DMS 273 treated with DMSO at 0.1 percent for 48 hours (cell line): ENCODE measurements at places on chromosomes 1 and 21.
A peak's percentile ranks its signal among the peaks of the same experiment; 100 is the strongest.

- DNase-seq: no peak
Measured at GRCh38 chr1:236124965-236125364, 17.4 kb upstream of the GPR137B start.

DNA sequence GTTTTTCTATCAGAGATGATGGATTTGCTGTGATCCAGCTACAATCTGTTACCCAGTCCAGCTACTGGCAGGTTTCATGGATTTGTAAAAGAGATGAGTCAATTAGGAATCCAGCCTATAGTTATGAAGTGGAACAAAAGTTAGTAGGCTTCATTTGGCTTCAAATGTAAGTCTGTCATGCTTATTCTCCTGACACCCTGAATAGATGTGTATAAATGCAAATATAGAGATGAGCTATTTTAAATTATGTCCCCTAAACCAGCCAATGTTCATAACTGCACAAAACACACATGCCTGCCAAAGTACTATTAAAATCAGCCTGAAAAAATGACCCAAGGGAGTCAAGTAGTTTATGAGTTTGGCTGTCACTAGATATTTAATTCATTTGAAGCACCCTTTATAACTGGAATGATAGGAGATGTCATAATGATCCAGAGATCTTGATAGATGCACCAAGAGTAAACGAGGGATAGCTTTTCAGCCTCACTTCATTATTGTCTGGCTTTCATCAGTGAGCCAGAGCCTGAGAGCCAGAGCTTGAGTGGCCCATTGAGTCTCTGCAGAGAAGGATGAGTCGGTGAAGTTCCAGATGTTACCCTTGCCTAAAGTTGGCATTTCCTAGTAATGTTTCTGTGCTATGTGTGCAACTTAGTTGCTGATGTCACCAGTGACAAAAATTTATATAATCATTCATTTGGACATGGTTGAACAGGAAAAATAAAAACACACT, 11.8 kb upstream of the NTMT2 start:
- DNase-seq: no peak

- no peak for DNase-seq
Measured at GRCh38 chr1:27403931-27404330, 11.5 kb downstream of the GPR3 start.

- DNase-seq: no peak
Measured at GRCh38 chr1:159282118-159282517, 20.0 kb upstream of the FCER1A start.

GRCh38 chr1:166597516-166597915, 241.8 kb upstream of the POGK start:
- no peak for DNase-seq

DNA sequence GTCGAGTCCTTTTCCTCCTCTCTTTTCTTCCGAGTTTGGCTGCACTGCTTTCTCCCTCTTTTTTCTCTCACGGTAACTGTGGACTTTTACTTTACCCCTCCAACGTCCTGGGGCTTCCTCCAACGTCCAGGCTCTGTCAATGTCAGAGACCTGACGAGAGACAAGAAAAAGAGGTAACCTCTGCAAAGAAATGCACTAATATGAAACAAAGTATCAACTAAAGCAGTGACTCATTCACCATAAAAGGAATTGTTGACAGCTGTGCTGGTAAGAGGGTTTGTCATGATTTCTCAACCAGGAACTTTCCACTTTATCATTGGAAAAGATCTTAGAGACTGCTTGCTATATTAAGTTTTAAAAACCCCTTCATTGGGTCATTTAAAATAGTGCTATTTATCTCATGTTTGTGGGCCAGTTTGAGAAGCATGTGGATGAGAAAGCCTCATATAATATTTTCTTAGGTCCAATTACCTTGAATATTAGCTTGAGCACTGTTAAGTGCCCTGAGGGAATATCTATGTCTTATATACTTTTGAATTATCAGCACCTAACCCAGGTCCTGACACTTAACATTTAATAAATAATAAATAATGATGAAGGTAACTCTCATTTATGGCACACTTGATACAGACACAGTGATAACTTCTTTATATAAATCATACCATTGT, at the start of gene GBP2:
TSS of gene GBP2 (minus strand) at position 202 of the 668 bp plus-strand sequence. CDS start 4,148 bp downstream, outside the sequence.
- DNase-seq: peak; percentile 30

DNA sequence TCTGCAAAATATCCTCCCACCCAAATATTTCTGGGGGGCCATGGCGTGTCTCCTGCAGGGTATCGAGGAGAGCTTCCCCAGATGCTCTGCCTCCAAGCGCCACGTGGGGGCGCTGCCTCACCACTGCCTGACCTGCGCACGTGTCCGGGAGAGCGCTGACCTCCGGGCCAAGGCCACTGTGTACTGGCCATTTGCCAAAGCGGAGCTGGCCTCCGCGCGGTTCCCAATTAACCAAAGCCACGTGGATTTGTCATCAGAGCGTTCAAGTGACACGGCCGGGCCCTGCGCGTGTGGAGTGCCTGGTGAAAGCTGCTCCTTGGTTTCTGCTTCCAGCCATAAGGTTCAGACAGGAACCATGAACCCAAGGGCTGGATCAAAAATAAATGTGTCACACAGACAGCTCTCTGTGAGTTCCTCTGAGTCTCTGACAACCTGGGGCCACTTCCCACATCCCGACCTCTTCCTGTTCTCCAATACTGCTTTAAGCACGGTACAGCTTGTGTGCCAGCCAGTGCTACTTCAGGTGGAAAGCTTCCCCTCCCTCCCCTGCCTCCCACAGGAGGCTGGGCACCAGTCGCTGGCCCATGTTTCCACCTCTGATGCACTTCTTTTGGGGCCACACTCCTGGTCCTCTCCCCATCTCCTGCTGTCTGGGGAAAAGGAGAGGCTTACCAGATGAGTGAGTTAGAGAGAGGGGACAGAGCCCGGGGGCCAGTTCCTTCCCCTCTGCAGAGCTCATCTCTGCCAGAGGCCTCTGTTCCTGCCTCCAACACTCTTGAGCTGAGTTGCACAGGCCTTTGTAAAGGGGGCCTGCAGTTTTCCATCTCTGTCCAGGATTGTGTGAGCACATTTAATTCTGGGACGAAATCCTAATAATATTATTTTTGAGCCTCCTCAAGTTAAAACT, 26.1 kb downstream of the ZP4 start:
- DNase-seq: no peak

DNA sequence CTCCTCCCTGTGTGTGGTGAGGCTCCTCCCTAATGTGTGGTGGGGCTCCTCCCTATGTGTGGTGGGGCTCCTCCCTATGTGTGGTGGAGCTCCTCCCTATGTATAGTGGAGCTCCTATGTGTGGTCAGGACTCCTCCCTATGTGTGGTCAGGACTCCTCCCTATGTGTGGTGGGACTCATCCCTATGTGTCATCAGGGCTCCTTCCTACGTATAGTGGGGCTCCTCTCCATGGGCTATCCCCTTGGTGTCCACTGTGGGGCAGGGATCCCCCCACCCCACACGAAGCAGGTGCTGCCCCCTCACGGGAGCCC, 29.6 kb downstream of the PRSS38 start:
- DNase-seq: no peak

DNA sequence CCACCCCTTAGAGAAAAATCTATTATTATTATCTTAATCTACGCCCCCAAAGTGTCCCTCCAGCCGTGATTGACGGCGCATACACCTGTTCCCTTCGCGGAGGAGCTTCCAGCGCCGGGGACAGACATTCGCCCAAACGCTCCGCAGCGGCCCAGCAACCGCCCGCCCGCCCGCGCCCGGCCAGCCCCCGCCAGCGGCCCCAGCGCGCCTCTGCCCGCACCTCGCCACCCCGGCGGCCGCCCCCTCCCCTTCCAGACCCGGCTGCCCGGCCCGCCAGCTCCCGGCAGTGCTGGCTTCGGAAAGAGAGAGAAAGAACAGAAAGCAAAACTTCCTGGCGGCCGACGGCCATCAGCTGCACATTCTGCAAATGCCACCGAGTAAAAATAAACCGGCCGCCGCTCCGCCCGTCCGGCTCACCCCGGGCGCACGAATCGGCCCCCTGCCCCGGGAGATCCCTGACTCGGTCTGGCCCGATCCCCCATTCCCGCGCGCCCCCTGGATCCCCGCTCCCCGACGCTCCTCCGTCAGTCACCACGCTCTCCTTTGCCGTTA, 1.6 kb downstream of the CASZ1 start:
- no peak for DNase-seq

DNA sequence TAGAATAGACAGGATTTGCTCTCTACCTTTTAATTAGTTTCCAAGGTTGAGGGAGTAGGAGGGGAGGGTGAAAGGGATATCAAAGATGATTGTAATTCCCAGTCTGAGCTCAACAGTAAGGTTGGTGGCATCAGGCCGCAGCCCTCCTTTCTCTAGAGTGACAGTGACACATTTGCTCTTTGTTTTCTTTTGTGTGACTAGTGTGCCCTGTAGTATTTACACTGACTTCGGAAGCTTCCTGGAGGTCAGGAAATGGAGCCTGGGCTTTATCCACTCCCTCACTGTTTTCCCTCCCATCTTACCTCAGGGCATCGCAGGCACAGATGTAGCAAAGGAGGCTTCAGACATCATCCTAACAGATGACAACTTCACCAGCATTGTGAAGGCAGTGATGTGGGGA, 44.7 kb upstream of the LAX1 start:
- DNase-seq: no peak

- DNase-seq: no peak
Measured at GRCh38 chr1:2866422-2867086, 65.1 kb upstream of the TTC34 start.

GRCh38 chr1:156705321-156705917, at the start of gene CRABP2:
Gene CRABP2 (minus strand): TSS chr1:156705583. CDS start chr1:156705446, 137 bp downstream.
- DNase-seq: no peak

DNA sequence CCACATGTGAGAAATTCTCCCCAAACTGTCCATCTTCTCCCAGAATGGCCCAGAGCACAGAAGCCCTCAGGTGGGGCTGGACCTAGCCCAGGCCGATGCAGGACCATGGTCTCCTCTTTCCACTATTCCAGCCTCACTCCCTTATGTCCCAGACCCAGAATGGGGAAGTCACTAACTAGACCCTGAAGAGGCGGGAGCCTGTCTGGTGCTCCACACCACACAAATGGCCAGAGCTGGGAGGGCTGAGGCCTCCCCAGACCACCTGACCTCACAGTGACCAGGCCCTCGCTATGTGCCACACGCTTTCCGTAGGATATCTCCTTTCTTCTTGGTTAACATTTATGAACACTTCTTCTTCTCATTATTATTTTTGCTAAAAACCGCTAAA, 54.9 kb upstream of the EDN2 start:
- DNase-seq: no peak

DNA sequence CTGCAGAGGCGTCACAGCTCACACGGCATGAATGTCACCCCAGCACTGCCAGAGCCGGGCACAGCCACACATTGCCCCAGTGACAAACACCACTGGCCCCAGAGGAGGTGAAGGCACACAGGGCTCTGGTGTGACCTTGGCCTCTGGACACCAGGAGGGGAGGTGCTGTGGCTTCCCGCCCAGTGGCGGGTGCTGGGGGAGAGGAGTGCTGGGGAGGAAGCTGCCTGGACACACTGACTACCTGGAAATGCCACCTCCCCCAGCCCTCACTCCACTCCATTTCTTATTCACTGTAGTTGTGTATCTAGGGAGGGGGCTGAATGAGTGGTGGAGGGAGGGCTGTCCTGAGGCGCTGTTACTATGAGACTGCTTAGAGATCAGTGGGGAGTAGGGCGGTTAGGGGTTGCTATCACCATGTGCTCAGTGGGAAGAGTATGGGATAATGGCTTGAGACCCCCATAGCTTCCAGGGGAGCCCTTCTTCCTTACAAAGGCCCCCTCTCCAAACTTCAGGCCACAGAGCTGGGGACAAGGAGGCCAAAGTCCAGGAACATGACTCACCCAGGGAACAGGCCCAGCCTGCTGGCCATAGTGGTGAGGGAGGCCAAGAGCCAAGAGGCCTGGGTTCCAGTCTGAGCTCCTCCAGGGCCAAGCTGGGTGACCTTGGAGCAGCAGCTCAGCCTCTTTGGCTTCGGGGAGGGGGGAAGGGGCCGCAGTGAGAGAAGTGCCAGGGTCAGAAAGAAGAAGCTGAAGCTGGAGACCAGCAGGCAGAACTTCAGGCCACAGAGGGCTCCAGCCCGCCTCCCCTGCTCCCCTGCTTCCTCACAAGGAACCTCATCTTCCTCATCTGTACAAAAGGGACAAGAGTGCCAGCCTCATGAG, 40.1 kb downstream of the AHDC1 start:
- no peak for DNase-seq

DNA sequence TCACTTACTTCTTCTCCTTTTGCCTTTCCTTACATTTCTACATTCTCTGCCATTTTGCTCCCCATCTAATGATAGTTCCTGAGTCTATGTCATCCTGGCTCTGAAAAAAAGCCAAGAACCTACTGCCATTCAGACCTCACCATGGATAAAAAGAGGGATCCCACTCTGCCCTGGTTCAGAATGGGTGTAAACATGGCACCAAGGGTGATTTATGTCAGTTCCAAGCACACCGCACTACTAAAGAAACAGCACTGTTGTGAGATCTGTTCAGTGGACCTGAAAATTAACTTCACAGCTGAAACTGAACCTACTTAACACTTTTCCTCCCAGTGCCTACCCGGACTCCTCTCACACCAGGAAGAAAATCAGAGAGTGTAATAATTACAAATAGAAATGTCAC, 72.3 kb upstream of the NTPCR start:
- DNase-seq: no peak

GRCh38 chr1:6578624-6579373, 995 bp upstream of the ZBTB48 start:
- no peak for DNase-seq

DNA sequence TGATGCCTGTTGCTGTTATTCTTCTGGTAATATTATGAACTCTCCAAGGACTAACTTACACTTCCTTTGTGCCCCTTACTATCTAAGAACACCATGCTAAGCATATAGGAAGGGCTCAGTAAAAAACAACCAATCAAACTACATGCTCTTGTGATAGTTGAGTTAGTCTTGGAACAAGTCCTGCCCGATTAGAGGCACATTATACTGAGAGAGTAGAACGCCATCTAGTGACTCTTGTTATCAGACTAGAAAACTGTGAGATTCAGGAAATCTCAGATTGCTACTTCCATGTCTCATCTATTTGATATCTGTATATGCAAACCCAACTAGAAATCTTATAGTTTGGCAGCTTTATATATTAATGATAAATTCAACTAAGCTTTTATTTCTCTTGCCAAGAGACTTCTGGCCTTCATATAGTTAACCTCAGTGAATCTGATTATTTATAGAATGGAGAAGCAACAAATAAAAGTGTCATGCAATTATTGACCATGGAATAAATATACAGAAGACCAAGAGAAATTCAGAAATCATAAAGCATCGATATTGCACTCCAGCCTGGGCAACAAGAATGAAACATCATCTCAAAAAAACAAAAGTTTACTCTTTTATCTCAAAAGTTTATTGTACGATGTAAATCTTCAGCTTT, 7.8 kb upstream of the SRRM1 start:
- DNase-seq: peak; percentile 8

GRCh38 chr1:233112186-233113008, 162.0 kb downstream of the NTPCR start:
- no peak for DNase-seq

- no peak for DNase-seq
Measured at GRCh38 chr1:180534214-180534613, 24.6 kb upstream of the OVAAL start.

GRCh38 chr1:1758059-1758621, 20.1 kb downstream of the NADK start:
- DNase-seq: no peak

- DNase-seq: peak; percentile 49
Measured at GRCh38 chr1:1013105-1013921, at the start of gene ISG15. Gene ISG15 (plus strand): TSS chr1:1013497. CDS start chr1:1013574, 77 bp downstream.

GRCh38 chr21:43362915-43363314, 64.0 kb downstream of the SIK1 start:
- DNase-seq: no peak
